Activated T-cell treated with anti-CD3 and anti-CD28 coated beads, Interleukin-2, amount 50 U/mL, for 72 hours (primary cell): ENCODE measurements at places on chromosomes 11 and 22. TPM values are rescaled to one million over a fixed set of nuclear protein-coding genes. Genes with fewer than 3 reads are reported as not detected.

The CKAP5 gene
- total RNA-seq, result 148 TPM

The SULT4A1 gene
- total RNA-seq, result not detected

GRCh38 chr22:20131859-20132685 is 468 bp downstream of the ZDHHC8 start:
- H3K27ac ChIP-seq, result no peak overlapping the region
- H3K4me1 ChIP-seq, result peaks cover 49% of the 10 kb centered on the region
- no peaks in the 10 kb centered on the region for H3K36me3 ChIP-seq

- DNase-seq, result no peak
- H3K27me3 ChIP-seq, result peaks cover 43% of the 10 kb centered on the region
- no peaks in the 10 kb centered on the region for H3K4me1 ChIP-seq
- H3K27ac ChIP-seq, result no peak overlapping the region
Observed at GRCh38 chr11:45431046-45432018, 145.2 kb upstream of the SYT13 start.
